DMS153 (cell line): ENCODE measurements at places on chromosomes 4 and X.
A peak's percentile ranks its signal among the peaks of the same experiment; 100 is the strongest.

DNA sequence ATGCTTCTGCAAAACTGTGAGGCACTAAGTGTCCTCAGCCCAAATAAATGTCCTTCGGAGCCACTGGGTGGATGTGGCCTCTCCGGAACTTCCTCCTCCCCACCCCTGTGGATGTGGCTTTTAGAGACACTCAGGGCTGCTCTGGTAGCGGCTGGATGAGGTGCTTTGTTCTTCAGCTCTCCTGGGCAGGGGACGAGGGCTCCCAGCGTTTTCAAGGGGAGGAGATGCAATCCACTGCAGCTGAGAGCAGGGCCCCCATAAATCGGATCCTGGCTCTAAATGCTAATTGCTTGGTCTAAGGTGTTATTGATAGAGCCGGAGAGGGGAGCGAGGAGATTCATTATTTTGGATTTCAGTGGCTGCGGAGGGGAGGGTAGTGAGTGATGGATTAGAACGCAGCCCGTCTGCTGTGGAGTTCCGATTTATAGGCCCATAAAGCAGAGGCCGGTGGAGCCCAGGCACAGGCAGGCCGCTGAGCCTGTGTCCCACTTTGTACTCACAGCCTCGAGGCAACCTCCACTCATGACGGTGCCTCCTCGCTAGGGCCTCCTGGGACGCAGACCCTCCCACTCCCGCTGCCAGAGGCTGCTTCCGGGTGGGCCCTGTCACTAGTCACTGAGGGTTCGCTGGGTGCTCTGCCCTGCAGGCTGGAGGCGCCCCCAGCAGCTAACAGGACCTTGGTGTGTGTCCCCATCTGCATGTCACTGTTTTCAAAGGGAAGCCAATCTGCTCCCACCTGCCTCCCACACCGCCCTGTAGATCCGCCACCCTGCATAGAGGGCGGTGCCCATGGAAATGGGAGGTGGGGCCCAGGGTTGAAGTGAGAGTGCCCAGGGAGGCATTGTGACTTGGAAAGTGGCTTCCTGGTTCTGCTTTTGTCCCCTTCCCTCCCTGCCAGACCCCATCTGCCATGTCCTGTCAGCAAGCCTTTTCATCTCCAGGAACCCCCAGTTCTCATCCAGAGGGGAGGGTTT, 135.4 kb upstream of the PSAPL1 start:
- DNase-seq = no peak

DNA sequence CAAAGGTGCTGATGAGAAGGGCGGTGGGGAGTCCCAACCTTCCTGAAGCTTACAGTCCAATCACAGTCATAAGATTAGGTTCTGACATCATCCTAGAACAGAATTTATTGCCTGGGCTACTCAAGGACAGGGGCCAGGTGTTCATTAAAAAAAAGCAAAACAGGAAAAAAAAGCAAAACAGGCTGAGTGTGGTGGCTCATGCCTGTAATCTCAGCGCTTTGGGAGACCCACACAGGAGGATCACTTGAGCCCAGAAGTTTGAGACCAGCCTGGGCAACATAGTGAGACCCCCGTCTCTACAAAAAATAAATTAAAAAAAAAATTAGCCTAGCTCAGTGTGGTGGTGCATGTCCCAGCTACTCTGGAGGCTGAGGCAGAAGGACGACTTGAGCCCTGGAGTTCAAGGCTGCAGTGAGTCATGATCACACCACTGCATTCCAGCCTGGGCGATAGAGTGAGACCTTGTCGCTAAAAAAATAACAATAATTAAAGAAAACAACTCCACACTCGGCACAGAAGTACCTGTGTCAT, 3.0 kb downstream of the RAB9A start:
- DNase-seq = no peak

- DNase-seq = no peak
These were observed at the start of gene RENBP for GRCh38 chrX:153944140-153944799. Gene RENBP, minus strand, starts transcription at chrX:153944643. Its CDS starts 33 bp downstream, at chrX:153944610.

GRCh38 chrX:65990702-65991101, 49.2 kb downstream of the VSIG4 start:
- DNase-seq = no peak

- no peak for DNase-seq
These were observed 204.3 kb downstream of the SHROOM3 start for GRCh38 chr4:76639288-76639687.

GRCh38 chr4:167359711-167360110, 125.4 kb upstream of the SPOCK3 start:
- no peak for DNase-seq

- DNase-seq = no peak
These were observed 30.9 kb upstream of the GLRA3 start for GRCh38 chr4:174859904-174860303.

DNA sequence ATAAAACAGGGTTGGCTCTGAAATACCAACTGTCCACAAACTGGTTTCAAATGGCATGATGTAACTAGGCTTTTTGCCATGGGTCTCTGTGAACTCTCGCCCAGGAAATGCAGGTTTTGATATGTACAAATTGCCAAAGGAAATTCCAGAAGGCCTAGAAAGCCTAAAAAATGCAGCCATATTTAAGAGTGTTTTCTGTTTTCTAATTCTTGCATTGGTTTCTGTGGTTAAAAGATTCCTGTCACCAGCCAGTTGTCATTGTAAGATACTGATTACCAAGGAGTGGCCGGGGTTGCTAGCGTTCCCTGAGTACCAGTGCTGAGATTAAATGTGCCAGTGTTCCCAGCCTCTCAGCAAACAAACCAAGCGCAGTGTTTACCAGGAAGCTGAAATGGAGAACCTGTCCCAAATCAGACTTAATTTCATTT, 53.9 kb upstream of the SORBS2 start:
- DNase-seq = peak; percentile 40

GRCh38 chrX:120514236-120514635, 45.1 kb upstream of the LAMP2 start:
- no peak for DNase-seq

DNA sequence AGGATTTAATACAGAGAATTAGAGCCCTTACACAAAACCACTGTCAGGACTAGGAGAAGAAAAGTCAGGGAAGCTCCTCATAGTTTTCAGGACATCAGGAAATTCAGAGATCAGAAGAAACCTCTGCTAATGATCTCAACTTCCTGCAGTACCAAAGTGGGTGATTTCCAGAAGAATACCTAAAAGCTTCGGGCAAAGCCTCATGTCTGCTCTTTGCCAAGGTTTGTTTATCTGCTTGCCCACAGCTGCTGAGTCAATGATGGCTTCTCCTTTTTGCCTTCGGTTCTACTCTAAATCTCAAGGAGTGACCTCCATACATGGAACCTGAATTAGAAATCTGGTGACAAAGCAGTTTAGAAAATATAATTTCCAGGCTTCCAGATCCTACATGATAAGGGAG, 68.4 kb downstream of the USP38 start:
- DNase-seq = no peak

- no peak for DNase-seq
These were observed 19.6 kb upstream of the PRKX start for GRCh38 chrX:3733043-3733430.

- no peak for DNase-seq
These were observed 162.4 kb upstream of the GPRIN3 start for GRCh38 chr4:89469930-89470375.

GRCh38 chrX:150018931-150019361, 80.7 kb upstream of the EOLA2 start:
- DNase-seq = no peak

GRCh38 chr4:143539670-143540023, 26.1 kb downstream of the SMARCA5 start:
- DNase-seq = no peak

DNA sequence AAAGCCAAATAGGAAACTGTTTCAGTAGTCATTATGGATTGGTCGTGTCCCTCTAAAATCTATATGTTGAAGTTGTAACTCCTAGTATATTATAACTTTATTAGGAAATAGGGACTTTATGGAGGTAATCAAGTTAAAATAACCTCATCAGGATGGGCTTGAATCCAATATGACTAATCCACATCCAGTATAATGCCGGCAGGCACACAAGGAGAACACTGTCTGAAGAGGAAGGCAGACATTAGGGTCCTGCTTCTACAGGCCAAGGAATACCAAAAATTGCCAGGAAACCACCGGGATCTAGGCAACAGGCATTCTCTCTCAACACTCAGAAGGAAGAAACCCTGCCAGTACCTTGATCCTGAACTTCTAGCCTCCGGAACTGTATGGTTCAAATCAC, 130.3 kb downstream of the ATP10D start:
- DNase-seq = no peak

DNA sequence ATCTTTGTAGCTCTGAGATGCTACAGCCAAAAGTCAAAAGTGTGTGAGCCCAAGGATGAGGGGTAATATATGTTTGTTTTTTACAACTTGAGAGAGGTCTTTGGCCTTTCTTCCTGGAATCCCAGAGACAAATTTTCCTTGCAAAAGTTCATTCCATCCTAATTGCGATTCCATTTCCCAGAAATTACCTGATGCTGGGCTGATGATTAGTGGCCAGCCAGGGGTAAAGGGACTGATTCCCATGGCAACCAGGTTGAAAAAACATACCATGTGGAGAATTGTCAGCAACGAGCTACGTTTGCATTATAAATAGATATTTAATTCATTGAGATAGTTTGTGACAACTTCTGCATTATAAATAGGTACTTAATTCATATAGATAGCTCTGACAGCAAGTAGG, 17.8 kb downstream of the IGSF1 start:
- DNase-seq = no peak

DNA sequence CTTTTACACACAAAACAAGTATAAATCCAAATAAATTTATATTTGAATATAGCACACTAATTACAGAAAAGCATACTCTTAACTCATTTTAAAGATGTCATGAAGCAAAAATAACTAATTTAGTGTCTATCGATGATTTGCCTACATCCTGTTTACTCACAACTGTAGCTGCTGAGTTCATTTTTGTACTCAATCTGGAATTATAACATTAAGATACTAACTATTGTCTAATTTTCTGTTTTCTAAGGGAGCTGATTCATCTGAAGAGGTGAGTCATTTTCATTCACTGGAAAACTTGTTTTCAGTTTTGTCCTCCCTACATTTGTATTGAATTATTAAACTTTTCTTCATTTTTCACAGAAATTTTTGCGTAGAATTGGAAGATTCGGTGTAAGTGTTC, 3.7 kb downstream of the STATH start:
- DNase-seq = no peak

DNA sequence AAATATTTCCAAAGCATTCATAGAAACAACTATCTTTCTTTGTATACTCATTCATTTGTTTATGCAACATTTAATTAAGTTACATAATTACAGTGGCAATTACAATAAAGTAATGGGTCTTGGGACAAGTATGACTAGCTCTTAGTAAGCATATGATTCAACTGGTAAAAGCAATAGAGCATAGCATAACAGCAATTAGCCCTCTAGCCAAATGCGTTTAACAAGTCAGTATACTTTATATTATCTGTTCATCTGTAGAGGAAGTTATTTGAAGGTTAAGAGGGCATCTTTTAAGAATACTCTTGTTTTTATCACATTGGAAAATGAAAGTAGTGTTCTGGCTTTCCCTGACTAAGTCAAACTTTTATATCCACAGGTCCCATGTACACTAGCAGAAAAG, 198.1 kb upstream of the UGT8 start:
- DNase-seq = no peak

DNA sequence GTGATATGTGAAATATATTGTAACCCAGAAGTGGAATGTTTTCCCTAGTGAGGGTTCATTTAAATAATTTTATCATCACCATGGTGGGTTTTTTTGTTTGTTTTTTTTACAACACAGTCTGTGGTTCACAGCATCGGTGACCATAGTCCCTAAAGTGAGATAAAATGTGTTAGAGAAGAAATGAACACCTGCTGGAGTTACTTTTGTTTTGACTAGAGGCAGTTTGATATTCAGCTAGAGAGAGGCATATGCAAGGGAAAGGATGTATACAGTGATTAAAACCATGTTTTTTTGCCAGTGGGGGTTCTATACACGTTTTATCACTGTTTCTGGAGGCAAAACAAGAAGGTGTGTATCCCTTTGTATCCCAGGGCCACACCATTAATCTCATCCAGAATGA, 541.5 kb downstream of the PCDH7 start:
- no peak for DNase-seq

GRCh38 chrX:141839856-141840255, 1.7 kb downstream of the MAGEC3 start:
- no peak for DNase-seq

DNA sequence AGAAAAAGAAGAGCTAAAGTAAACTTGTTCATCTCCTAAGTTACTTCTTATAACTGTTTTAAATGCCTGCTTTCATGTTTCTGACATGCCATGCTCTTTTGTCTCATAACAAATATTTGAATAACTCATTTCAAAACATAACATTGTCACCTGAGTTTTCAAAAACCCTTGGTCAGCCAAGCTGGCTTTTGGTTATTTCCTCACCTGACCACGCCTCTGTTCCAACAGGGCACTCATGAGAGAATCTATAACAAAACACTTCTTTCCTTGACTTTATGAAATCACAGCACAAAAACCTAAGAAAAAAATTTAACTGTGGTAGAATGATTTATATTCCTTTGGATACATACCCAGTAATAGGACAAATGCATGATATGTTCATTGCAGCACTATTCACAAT, 172.9 kb upstream of the GALNT7 start:
- no peak for DNase-seq

- DNase-seq = no peak
These were observed 83.0 kb upstream of the TACR3 start for GRCh38 chr4:103802766-103803165.

- no peak for DNase-seq
These were observed 6.6 kb downstream of the GUCY2F start for GRCh38 chrX:109475174-109475891.

GRCh38 chrX:145910017-145910416, 92.4 kb downstream of the SLITRK2 start:
- DNase-seq = no peak

- DNase-seq = no peak
These were observed 35.4 kb downstream of the GRXCR1 start for GRCh38 chr4:42927946-42928345.

- DNase-seq = no peak
These were observed 119.8 kb downstream of the SPOCK3 start for GRCh38 chr4:167114416-167114971.

DNA sequence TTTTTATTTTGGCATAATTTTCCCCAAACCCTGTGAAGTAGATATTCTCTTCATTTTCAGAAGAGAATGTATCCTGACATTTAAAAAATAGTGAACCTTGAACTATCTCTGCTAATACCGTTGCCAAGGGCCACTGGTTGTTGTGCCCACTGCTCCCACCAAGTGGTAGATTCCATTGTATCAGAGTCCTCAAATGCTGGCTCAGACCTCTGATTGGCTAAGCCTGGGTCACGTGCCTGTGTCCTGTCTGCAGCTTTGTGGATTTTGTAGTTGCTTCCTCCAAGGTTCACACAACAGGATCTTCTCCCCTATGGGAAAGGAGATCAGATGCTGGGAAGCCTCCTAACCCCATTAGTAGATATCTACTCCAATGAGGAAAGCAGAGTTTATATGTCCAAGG, 104.8 kb upstream of the CASK start:
- no peak for DNase-seq

- peak; percentile 57 for DNase-seq
These were observed 35.7 kb upstream of the INTS6L start for GRCh38 chrX:135484641-135485289.
